ENCODE measurements at places on chromosomes 1 and 21.
A peak's percentile ranks its signal among the peaks of the same experiment; 100 is the strongest.

DNA sequence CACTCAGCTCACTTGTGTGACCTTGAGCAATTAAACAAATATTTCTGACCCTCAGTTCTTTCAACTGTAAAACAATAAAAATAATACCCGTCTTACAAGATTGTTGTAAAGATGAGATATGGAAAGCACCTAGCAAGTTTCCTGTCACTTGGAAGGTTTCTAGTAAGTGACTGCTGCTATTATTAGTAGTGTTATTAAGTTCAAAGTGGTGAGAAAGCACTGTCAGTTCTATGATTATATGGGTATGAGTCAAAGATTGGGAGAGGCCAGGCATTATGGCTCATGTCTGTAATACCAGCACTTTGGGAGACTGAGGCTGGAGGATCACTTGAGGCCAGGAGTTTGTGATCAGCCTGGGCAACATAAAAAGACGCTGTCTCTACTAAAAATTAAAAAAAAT, 145.4 kb downstream of the C1orf21 start:
- no peak for DNase-seq

GRCh38 chr1:20696397-20697333, 21.1 kb downstream of the KIF17 start:
- DNase-seq, result peak; percentile 69

GRCh38 chr1:39110325-39110851, 84.2 kb downstream of the NDUFS5 start:
- DNase-seq, result peak; percentile 90

DNA sequence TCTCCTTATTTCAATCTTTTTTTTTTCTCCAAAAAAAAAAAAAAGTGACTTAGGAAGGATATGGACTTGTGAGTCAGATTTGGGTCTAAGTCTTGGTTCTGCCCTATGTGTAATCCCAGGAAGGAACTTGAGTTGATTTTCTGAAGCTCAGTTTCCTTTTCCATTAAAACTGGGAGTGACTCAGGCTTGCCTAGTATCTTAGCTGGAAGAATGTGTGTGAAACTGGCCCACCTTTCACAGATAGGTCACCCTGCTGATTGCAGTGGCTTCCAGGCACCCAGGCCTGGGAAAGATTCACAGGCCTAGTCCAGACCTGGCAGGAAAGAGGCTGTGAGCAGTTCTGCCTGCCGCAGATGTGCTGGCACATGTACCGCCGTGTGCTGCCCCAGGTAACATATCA, 218.3 kb upstream of the HOOK1 start:
- DNase-seq, result peak; percentile 71

GRCh38 chr1:55305735-55306134, 90.6 kb upstream of the USP24 start:
- no peak for DNase-seq

DNA sequence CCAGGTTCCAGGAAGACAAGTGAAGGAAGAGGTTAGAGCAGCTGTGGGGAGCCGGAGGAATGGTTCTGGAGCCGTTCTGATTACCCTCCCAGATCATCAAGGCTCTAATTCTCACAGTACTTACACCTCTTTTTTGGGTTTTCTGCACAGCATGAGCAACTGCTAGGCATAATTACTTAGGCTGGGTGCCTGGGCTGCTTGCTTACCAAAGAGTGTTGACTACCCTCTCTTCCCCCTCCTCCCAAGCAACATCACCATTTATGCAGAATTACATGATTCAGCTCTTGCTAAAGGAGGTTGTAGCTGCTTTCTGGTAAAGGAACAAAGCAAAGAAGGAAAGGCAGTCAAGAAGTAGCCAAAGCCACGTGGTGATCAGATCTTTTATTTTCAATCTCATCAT, 397.2 kb downstream of the KCNH1 start:
- no peak for DNase-seq

DNA sequence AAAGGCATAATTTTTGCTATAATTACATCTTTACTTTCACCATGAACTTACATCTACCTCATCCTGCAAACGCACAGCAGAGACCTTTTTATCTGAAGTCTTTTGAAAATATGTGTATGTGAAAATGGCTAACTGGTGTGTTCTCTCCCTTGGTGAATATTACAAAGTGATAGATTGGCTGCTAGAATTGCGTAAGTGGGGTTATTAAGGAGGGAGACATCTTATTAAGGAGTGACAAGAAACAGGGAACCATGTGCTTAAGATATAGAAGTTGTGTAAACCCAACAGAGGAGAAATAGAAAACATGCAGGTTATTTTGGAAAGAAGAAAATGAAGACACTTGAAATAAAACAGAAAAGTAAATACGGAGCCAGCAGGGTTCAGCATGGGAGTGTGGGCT, 7.8 kb downstream of the KCNJ15 start:
- no peak for DNase-seq

DNA sequence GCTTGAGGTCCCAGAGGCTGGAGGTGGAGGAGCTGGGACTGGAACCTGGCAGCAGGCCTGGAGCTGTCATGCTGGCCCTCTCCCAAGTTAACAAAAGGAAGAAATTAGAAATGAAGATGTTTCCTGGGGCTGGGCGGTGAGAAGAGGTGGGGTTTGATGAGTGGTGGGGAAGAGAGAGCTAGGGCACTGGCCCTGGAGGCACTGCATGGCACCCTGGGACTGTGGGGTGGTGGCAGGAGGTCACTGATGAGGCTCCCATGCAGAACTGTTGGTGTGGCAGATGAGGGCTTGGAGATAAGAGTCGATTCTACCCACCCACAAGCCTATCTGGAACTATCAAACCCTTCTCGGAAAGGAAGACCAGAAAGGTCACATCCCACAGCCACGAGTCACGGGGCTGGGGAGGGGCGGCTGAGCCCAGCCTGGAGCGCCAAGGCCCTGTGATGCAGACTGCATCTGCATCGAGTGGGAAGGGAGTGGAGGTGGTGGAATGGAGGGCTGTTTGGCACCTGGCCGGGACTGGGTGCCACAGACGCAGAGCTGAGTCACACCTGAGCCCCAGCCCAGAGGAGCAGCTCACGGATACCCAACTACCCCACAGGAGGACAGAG, 29.4 kb downstream of the MRPL37 start:
- no peak for DNase-seq

DNA sequence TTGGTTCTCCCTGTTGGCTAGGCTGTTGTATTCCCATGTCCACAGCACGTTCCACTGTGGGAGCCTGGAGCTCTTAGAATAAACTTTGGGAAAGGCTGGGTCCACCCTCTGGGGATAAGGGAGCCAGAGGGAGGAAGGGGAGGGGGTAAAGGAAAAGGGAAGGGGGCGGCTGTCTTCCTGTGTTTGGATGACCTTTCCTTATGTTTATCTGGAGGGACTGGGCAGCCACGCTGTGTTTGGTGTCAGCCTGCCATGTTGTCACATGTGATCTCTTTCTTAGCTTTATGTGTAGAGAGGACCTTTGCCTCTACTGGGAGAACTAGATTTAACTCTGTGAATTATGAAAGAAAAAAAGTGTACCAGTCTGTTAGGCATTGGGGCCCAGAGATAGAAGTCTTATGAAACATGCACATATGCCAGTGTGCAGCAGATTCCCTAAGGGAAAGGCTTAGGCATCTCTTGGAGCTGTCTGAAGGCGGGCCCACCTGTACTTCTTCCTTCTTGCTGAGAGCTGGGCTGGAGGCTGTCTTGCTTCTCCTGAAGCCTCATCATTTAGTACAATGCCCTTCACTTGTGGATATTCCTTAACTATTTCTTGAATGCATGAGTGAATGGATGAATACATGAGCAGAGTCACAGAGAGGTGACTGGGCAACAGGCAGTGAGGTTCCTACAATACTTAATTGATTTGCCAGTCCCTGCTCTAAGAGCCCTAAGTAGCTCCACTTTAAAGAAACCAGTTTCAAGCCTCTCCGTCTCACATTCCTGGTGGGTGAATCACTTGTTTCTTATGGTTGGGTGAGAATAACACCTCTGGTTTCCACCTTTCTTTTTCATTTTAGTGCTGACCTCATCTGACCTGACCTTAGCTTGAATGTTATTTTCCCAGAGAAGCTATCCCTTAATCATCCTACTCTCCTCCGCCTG, 62.5 kb upstream of the ARHGAP29 start:
- DNase-seq, result no peak

DNA sequence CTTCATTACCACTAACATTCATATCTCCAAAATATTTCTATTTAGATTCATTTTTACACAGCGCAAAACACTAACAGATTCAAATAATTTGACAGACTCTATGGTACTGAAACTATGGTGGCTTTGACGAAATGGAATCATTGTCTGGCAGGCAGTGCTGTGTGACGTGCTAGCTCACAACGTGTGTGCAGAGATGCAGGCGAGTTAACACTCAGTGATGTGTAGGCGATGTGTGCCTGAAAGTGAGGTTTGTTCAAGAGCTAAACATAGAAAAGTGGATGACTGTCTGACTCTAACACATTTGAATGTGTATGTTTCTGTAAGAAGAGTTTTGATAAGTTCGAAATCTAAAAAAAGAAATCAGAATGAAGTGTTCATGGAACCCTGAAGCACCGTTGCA, 97.7 kb downstream of the RYR2 start:
- no peak for DNase-seq

GRCh38 chr1:47002211-47002610, 21.3 kb upstream of the CYP4X1 start:
- no peak for DNase-seq

DNA sequence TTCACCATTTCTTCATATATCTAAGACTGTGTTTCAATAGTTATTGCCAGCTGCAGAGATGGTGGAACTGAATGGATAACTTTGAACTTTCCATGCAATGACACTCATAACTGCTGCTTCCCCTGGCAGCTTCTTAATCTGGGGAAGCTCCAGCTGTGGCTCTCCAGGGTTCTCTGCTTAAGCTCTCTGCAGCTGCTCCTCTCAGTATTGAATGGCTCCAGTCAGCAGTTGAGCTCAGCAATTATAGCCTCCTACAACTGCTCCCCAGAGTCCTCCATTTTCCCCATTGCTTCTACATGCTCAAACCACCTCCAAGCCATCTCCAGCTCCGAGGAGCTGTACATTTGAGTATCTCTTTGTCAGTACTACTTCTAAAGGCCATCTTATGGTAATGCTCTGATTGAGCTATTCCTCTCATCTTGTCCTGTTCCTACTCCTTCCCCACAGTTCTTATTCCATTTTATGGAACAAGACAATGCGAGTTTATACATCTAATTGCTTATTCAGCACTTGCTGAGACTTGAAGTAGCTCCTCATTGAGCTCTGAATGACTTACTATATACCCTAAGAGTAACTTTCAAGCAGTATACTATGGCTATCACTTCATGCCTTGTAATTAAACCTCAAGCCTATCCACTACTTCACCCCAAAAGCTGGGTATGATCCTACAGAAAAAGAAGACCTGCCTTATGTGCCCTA, 362.4 kb downstream of the NEGR1 start:
- DNase-seq, result no peak

GRCh38 chr21:39882151-39882838, 15.1 kb downstream of the PCP4 start:
- no peak for DNase-seq

- DNase-seq, result no peak
These were observed 36.5 kb downstream of the IVNS1ABP start for GRCh38 chr1:185280589-185280988.

GRCh38 chr21:41431788-41432548, 5.9 kb downstream of the MX1 start:
- DNase-seq, result no peak

DNA sequence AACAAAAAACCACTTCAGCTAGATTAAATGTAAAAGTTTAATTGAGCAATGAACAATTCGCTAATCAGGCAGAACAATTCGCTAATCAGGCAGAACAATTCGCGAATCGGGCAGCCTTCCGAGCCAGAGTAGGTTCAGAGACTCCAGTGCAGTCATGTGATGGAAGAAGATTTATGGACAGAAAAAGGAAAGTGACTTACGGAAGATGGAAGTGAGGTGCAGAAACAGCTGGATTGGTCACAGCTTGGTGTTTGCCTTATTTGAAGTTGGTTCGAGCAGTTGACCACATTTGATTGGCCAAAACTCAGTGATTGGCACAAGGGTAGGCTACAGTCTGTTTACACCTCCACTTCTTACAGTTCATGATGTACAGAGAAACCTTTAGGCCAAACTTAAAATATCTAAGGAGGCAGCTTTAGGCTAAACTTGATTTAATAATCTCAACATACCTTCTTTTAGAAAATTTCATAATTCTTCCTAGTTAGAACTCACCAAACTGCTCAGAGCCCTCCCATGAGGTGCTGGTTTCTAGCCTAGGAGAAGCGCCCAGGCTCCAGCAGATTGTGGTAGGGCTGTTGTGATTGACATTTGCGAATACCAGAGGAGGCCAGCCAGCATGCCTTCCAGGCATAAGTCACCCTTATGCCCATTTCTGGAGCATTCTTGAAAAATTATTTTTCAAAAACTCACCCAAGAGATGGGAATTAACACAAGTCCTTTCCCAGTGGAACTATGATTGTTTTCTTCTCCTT, 22.8 kb upstream of the KCNC4 start:
- no peak for DNase-seq

DNA sequence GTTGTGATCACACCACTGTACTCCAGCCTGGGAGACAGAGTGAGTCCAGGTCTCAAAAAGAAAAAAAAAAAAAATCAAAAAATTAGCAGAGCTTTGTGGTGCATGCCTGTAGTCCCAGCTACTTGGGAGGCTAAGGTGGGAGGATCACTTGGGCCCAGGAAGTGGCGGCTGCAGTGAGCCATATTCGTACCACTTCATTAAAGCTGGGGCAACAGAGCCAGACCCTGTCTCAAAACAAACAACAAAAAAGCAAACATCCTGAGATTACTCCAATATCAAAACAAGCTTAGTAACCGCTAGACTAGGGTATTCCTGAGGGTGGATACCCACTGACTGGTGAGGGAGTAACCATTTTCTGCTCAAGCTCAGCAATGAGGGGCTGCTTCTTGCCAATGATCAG, 12.9 kb upstream of the THRAP3 start:
- no peak for DNase-seq

DNA sequence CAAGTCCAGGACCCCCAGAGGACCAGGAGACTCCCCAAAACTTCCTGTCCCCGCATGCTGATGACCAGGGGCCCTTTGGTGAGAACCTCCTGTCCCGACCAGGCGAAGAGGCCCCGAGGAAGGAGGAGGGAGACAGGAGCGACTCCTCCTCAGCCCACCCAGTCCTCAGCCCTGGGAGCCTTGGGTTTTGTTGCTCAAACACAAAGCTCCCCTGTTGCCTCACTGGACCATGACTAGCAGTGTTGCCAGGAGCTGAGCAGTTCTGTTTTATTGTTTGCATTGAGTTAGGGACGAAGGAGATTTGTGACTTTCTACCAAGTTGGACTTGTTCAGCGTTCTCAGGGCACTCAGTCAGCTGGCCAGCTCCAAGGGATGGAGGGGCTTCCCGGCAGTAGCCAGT, 10.0 kb downstream of the UMODL1 start:
- DNase-seq, result no peak

DNA sequence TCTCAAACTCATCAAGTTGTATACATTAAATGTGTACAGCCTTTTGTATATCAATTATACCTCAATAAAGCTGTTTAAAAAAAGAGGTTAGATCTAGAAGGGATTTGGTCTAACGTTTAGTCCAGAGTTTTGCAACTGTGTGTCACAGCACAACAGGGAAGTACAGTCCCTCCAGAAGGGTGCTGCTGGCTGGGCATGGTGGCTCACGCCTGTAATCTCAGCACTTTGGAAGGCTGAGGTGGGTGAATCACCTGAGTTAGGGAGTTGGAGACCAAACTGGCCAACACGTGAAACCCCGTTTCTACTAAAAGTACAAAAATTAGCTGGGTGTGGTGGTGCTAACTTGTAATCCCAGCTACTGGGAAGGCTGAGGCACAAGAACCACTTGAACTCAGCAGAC, 78.3 kb upstream of the HAO2 start:
- no peak for DNase-seq

GRCh38 chr21:33025489-33026442, at the start of gene OLIG2:
TSS of gene OLIG2 (plus strand) at chr21:33025935. CDS start at chr21:33026863, 928 bp downstream.
- no peak for DNase-seq

- no peak for DNase-seq
These were observed 107.9 kb downstream of the S1PR1 start for GRCh38 chr1:101344745-101345144.

- DNase-seq, result no peak
These were observed 5.6 kb downstream of the SETDB1 start for GRCh38 chr1:150931773-150932172.
